ENCODE measurements at places on chromosomes 16 and 17.

DNA sequence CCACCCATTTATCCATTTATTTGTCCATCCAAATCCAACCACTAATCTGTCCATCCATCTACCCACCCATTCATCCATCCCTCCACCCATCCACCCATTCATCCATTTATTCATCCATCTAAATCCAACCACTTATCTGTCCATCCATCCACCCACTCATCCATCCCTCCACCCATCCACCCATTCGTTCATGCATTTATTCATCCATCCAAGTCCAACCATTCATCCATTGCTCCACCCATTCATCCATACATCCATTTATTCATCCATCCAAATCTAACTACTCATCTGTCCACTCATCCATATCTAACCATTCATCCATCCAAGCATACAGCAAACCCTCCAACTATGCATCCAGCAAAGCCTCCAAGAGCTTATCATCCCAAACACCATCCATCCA lies 267.3 kb downstream of the XYLT1 start:
- DNase-seq: no peak

DNA sequence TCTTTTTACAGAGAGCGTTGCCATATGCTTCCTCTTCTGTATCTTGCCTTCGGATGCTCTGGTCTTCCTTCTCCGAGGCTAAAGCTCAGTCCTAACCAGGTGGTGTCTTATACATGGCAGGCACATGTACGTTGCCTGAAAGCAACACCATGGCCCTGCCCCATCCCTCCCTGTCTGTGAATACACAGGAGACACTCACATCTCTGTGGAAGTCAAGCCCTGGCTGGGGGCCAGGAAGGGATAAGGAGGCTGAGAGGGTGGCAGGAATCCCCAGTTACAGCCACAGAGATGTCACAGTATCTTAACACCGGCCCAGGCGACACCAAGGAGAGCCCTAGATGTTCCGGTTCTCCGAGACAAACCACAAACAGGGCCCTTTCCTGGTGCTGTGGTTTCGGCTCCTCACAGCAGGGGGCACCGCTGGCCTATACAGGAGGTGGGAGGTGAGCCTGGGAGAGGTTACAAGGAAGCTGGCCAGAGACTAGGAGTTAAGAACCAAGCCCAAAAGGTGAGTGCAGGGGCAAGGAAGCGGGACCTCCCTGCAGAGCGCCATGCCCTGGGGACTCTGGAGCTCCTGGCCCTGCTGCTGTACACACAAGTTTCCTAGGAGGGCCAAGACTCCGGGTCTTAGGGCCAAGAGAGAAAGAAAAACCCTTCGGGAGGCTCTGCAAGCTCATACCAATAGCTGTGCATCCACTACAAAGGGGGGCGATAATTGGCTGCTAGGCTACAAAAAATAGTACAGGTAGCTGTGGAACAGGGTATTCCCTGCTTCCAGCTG lies 41.7 kb downstream of the SRL start:
- no peak for DNase-seq

DNA sequence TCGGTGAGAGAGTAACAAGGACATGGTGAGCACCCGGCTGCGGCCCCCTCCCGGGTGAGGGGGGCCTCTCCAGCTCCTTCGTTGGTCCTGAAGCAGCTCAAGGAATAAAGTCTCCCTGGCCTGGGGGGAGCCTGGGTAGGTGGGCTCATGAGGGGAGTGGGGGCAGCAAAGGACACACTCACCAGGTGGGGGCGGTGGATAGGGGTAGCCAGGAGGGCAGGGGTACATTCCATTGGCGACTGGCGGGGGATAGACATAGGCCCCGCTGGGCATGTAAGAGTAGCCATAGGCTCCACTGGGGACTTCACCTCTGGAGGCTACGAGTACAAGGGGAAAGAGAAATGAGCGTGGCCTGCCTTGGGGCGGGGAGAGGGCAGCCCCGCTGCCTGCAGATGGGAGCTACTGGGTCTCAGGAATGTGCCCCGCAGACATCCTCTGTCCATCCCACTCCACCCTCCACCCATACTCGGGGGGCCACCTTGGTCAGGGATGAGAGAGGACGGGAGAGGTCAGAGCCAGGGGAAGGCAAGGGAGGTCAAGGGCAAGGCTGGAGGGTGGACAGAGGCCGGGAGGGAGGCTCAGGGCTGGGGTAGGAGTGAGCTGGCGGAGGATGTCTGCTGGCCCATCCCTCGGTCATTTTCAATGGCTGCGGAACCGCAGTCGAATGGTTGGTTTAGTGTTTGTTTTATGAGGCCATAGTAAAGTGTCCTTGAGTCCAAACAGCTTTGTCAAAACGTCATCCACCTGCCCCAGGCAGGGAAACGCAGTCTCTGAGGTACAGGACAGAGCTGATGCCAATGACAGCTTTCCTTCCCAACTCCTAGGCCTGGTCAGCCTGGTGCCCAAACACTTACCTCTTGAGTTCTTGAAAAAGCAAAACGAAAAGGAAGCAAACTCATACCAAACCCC lies 3.7 kb upstream of the UNC13D start:
- no peak for DNase-seq

- DNase-seq: no peak
Measured at GRCh38 chr17:50388728-50389127, 8.6 kb downstream of the LRRC59 start.

GRCh38 chr17:58081646-58082340 lies 1.4 kb upstream of the DYNLL2 start:
- no peak for DNase-seq

- DNase-seq: peak; percentile 49
Measured at GRCh38 chr17:74493331-74493833, 26.9 kb downstream of the CD300A start.

- DNase-seq: no peak
Measured at GRCh38 chr17:30393911-30394867, 15.5 kb downstream of the CPD start.

DNA sequence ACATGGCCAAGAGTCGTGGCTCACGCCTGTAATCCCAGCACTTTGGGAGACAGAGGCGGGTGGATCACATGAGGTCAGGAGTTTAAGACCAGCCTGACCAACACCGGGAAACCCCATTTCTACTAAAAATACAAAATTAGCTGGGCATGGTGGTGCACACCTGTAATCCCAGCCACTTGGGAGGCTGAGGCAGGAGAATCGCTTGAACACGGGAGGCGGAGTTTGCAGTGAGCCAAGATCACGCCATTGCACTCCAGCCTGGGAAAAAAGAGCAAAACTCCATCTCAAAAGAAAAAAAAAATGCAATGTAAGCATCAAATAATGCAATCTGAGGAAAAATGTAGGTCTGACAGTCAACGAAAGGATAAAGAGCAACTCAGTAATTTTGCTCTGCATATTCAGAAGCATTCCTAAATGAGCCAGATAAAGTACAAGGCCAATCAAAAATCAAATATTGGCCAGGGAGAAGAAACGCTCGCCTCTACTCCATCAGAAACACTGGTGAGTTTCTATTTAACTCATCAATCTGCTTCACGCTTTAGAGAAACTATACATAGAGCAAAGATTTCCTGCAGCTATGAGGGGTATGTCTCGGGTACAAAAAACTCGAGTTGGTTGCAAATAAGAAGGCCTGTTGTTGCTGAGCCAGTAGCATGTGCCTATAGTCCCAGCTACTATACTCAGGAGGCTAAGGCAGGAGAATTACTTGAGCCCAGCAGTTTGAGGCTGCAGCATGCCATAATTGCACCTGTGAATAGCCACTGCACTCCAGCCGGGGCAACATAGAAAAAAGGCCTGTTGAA lies 3.7 kb downstream of the TXNDC11 start:
- DNase-seq: no peak

DNA sequence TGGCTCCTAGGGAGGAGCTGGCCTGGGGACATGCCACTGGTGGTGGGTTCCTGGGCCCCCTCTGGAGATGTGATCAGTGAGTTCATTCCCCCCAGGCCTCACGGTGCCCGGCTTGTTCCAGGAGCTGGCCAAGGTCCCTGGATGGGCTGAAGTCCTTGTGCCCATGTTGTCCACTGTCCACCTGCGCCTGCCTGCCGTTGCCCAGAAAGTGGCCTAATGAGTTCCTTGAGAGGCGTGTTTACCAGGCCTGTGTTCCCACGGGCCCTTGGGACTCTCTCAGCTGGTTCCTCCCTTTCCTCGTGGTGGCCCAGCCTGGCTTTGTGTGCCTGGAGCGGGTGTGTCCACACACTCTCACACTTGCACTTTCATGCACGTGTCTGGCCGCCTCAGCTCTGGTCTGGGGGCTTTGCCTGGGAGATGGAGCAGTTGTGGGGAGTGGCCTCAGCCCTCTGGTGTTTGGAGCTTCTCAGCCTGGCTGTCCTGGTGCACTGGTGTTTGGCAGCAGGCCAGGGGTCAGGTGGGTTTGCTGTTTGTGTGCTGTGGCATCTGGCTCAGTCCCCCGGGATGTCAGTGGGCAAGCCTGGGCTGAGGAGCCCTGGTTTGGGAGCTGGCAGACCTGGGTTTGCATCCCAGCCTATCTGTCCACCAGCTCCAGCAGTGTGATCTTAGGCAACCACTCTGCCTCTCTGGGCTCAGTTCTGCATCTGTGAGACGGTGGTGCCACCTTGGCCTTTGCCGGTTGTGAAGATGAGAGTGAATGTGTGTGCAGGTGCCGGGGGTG lies 18.0 kb downstream of the ADCY7 start:
- no peak for DNase-seq

DNA sequence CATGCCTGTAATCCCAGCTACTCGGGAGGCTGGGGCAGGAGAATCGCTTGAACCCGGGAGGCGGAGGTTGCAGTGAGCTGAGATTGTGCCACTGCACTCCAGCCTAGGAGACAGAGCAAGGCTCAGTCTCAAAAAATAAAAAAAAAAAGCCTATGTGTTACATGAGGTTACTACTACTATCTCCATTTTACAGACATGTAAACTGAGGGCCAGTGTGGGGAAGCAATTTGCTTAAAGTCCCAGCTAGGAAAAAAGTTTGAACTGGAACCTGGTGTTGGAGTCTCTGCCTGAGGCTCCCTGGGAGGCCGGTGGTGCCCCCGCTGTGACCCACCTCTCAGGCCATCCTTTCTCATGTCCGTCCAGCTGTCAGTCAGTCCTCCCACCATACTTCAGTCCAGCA lies 4.5 kb downstream of the SLC13A2 start:
- no peak for DNase-seq

- no peak for DNase-seq
Measured at GRCh38 chr17:34713687-34714086, 134.3 kb downstream of the TMEM132E start.

- no peak for DNase-seq
Measured at GRCh38 chr17:49845321-49845720, 2.5 kb downstream of the TAC4 start.
